Activated CD8-positive, alpha-beta memory T cell treated with anti-CD3 and anti-CD28 coated beads for 1 hour (primary cell): ENCODE measurements at places on chromosomes 11 and 22.

- DNase-seq: no peak
Measured at GRCh38 chr22:44786610-44787009, 34.2 kb downstream of the ARHGAP8 start.

DNA sequence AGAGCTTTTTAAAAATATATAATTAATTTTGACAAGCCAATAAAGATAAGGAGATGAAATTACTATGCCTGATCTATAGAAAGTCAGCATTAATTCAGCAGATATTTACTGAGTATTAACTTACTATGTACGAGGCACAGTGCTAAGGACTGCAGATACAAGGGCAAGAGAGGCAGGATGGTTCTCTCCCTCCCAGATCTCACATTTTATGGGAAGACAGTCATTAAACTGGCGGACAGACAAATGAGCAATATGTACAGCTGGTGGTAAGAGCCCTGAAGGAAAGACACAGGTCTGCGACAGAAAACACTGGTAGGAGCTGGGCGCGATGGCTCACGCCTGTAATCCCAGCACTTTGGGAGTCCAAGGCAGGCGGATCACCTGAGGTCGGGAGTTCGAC is 36.8 kb downstream of the MCHR1 start:
- no peak for DNase-seq

DNA sequence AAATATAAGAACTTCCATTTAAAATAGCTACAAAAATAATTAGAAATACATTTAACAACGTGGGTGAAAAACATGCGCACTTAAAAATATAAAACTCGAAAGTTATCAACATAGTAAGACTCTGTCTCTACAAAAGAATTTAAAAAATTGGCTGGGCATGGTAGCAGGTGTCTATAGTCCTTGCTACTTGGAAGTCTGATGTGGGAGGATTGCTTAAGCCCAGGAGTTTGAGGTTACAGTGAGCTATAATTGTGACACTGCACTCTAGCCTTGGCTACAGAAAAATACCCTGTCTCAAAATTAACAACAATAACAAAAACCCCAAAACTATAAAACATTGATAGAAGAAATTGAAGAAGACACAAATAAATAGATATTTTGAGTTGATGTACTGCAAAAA is 13.8 kb upstream of the CASP12 start:
- no peak for DNase-seq

- no peak for DNase-seq
Measured at GRCh38 chr11:131307506-131307905, 62.9 kb upstream of the NTM start.

DNA sequence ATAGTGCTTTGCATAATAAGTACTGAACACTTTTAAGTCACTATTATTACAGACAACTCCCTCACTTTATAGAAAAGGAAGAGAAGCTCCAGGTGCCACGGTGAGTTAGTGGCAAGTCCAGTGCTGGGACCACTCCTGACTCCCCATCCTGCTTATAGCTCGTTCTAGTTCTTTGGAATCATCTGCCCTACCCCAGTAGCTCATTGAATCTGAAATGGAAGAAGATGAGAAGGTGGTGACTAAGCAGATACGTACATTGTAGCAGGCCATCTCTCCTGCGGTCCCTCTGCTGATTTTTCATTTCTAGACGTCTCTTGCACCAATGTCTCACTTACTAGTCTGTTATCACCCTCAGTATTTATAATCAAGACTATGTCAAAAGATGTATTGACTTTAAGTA is 21.6 kb downstream of the MMP20 start:
- DNase-seq: no peak

DNA sequence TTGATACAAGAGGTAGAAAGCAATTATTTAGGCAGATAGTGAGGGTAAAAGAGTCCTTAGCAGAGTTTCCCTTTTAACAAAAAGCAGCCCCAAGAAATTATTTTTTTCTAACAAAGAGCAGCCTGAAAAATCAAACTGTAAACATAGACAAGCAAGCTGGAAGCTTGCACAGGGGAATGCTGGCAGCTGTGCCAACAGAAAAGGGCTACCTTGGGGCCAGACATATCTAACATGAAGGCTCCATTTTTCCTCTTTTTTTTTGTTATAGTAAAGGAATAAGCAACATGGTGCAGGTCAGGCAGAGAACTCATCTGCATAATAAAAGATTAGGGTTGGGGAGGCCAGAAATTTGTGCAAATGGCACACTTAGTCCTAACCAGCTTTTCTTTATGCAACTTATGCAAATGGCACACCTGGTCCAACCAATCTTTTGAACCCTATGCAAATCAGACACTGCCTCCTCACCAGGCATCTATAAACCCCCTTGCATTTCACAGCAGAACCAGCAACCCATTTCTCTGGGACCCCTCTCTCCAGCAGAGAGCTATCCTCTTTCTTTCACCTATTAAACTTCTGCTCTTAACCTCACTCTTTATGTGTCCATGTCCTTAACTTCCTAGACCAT is 41.8 kb downstream of the PDGFD start:
- no peak for DNase-seq

GRCh38 chr11:74866557-74866956 is 82.3 kb downstream of the XRRA1 start:
- DNase-seq: no peak

DNA sequence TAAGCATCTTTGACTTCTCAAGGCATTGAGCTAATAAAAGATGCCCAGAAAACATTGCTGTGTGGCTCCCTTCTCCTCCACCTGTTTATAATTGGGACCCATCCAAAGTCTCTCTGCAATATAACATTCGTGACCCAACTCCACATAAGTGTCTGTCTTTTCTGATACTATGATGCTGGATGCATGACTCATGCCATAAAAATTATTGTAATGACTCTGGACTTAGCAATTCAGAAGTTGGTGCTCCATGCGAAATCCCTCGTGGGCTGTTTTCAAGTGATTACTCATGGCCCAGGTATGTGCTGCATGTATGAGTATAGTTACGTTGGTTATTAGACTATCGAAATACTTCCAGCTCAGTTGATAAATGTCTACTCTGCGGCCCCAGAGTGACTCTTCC is 11.7 kb downstream of the FJX1 start:
- no peak for DNase-seq

DNA sequence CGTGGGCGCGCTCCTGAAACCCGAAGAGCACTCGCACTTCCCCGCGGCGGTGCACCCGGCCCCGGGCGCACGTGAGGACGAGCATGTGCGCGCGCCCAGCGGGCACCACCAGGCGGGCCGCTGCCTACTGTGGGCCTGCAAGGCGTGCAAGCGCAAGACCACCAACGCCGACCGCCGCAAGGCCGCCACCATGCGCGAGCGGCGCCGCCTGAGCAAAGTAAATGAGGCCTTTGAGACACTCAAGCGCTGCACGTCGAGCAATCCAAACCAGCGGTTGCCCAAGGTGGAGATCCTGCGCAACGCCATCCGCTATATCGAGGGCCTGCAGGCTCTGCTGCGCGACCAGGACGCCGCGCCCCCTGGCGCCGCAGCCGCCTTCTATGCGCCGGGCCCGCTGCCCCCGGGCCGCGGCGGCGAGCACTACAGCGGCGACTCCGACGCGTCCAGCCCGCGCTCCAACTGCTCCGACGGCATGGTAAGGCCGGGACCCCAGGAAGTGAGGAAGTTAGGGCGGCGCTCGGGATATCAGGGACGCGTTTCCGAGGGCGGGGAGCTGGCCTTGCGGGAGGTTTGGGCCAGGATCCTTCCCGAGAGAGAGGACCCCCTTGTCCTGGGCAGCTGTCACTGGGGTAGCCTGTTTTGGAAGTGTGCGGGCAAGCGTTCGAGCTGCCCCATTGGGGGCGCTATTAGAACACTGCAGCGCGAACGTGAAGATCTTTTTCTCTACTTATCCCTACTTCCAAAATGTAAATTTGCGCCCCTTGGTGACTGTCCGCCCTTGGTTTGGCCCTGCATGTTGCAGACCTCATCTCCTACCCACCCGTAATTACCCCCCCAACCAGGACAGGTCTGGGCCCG is 796 bp downstream of the MYOD1 start:
- no peak for DNase-seq

- no peak for DNase-seq
Measured at GRCh38 chr11:119835753-119836152, 106.8 kb upstream of the NECTIN1 start.

GRCh38 chr22:49564666-49565515 is 262.8 kb downstream of the BRD1 start:
- no peak for DNase-seq

DNA sequence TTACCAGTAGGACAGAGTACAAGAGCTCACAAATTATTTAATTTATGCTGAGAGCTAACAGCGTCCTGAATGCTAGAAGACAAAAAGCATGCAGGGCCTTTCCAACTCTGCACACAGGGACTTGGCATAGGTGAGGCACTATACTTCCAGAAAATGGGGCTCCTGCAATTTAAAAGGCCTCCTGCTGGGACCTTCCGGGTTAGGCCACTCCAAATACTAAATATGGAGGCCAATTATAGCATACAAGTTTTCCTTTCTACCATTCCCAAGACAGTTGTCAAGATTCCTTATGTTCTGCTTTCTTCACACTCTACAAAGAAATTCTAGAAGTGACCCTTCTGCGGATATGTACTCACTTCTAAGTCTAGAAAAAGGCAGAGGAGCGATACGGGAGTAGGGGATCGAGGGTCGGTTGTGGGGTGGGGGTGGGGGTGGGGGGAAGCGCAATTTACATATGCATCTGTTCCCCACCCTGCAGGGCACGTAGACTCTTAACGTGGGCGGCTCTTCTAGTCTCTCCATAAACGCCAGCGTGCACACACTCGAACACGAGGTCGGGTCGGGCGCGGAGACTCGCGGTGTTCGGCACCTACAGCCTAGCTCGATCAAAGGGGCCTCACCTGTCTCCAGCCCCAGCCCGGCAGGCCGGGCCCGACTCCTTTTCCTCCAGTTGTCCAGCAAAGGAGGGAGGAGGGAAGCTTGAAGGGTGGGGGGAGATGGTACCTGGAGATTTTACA is 728 bp downstream of the DCUN1D5 start:
- peak; percentile 5 for DNase-seq
